Activated CD4-positive, alpha-beta T cell treated with anti-CD3 and anti-CD28 coated beads for 36 hours (primary cell): ENCODE measurements at places on chromosomes 4 and X. TPM values are rescaled to one million over a fixed set of nuclear protein-coding genes. Genes with fewer than 3 reads are reported as not detected.
A peak's percentile ranks its signal among the peaks of the same experiment; 100 is the strongest.

DNA sequence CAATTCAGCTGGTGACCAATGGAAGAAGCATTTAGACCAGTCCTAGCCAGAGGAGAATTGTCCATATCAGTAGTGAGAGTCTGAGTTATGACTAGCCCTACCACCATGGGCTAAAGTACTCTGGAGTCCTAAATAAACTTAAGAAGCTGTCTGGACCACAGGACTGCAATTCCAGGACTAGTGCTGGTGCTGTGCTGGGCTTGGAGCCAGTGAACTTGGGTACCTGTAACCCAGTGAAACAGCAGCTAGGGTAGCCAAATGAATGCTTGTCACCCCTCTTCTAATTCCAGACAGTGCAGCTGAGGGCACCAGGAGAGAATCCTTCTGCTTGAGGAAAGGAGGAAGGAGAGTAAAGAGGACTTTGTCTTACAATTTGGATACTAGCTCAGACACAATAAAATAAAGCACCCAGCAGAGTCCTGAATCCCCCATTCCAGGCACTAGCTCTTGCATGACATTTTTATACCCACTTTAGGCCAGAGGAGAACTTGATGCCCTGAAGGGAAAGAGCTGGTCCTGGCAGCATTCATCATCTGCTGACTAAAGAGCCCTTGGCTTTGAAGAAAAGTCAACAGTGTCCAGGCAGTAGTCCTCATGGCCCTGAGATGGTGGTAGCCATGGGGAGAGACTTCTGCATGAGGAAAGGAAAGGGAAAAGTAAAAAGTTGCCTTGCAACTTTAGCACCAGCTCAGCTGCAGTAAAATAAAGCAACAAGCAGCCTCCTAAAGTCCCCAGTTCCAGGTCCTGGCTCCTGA, 2675.7 kb downstream of the PCDH7 start:
- DNase-seq = no peak

- DNase-seq = no peak
Measured at GRCh38 chr4:139523076-139523475, 32.9 kb downstream of the SETD7 start.

DNA sequence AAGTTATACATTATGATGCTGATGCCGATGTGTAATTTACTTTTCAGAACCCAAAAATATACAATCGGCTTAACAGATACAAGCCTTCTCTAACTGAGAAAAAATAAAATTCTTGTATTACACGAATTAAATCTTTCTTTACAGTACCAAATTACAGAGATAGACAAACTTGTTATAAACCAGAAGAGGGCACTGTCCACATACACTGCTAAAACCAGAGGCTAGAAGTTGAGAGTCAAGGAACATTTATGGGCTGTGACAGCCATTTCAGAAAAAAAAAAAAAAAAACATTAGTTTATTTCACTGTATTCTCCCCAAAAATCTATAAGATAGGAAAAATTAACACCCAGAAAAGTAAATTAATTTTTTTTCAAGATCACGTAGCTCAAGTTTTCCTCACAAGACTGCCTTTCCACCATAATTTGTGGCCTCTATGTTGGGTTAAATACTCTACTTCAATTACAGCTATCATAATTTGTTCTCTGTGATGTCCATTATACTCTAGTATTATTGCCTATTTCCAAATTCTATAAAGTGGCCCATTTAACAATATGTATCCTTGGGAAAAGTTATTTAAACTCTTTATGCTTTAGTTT, 12.0 kb downstream of the EREG start:
- DNase-seq = no peak

ASMT gene
- total RNA-seq = 0.82 TPM

DNA sequence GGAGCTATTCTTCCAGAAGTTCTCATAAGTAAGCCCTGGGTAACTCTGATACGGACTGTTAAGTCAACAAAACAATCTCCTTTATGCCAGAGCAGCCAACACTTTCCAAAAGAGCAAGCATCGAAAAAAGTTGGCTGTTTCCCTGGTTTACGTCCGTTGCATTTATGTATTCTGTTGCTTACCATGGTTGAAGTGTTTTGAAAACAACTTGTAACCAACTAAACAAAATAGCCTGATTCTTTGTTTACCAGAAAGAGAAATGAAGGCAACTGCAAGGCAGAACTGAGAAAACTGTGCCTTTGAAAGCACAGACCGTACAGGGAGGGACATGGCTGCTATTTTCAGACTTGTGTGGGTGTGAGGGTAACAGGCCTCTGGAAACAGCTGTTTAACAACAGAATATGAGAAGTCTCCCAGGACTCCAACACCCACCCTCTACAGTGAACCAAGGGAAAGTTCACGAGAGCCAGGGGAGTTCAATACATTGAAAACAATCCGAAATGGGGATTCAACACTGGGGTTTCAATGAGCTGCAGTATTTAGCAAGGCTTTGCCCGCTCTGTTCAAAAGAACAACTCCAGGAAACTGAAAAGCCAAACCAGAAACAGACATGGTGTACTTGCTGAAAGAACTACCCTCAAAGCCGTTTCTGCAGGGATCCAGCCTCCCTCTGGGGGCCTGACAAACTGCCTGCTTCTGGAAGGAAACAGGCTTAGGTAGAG, 95.8 kb upstream of the EGFL6 start:
- peak; percentile 10 for DNase-seq

ABCB7 gene
- total RNA-seq = 54.5 TPM

GRCh38 chrX:103562801-103563200, 22.5 kb upstream of the TCEAL4 start:
- no peak for DNase-seq

DNA sequence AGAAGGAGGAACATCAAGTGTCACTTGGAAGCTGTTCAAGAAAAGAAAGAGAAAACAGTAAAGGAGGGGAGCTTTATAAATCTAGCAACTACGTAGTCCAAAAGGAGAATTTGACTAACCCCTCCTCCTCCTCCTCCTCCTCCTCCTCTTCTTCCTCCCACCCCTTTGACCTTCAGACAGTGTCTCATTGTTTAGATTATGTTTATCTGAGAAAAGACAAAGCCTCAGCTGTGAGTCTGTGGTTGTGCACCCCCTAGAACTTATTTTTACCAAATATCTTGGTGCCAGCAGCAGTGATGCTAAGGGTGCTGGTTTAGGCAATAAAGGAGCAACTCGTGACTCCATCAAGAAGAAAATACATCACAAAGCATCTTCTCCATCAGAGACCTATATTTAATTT, 68.9 kb upstream of the BMP2K start:
- DNase-seq = no peak

GRCh38 chr4:82968972-82969371, 41.7 kb downstream of the LIN54 start:
- no peak for DNase-seq

DNA sequence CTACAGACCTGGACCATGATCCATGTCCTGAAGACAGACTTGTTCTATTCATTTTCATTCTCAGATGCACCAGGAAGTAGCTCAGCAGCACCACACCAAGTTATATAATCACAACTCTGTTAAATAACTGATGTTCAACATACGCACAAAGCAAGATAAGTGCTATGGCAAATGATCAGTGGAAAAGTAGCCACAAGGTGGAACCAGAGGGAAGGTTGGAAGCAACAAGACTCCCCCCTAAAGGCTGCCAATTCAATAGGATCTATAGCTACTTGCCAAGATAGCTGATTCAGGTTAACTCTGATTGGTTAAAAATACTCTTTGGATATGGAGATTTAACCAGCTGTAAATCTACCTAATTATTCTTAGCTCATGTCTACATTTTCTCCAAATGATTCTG, 23.7 kb upstream of the FAM47B start:
- no peak for DNase-seq

DNA sequence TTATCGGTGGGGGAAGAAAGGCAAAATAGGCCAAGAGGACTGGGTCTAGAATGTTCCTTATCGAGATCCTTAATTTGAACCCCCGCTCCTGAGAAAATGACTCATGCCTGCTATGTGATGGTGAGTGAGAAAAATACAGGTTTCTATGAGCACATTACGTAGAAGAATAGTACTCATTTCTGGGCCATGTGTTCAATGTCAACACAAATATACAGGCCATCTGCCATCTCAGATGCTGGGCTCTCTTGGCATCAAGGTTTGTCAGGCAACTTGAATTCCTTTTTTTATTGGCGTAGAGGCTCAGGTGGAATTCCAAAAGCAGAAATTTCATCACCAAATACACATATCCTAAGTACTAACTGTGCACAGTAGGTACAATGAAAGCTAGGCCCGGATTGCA, 81.4 kb upstream of the TRIM2 start:
- no peak for DNase-seq

GRCh38 chr4:76950052-76950955, 752 bp downstream of the SEPTIN11 start:
- peak; percentile 64 for DNase-seq

DNA sequence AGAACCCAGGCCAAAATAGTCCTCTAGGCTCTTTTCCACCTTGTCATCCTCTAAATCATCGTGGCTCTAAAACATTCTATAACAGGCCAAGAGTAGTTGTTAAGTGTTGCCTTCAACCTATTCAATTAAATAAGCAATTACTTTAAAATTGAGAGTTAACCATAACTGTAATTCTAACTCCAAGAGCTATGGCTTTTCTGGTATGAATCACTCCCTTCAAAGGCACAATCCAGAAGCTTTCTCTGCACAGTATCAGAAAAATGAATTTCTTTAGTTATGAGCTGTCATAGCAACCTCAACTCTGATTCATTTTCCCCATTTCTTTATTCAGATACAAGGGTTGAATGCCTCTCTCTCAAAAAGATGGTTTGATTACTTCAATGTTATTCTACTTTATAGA, 21.7 kb downstream of the INPP4B start:
- DNase-seq = no peak

DNA sequence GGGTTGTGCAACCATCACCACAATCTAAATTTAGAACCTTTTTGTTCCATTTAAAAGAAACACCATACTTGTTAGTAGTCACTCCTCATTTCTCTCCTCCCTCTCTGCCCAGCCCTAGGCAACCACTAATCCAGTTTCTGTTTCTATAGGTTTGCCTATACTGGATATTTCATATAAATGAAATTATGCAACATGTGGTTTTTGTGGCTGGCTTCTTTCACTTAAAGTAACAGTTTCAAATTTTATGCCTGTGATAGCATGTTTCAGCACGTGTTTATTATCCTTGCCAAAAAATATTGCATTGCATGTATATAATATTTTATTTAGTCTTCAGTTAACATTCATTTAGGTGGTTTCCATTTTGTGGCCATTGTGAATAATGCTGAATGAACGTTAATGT, 437.6 kb downstream of the IL1RAPL1 start:
- DNase-seq = no peak

- peak; percentile 41 for DNase-seq
Measured at GRCh38 chrX:17242470-17242869, 132.5 kb upstream of the NHS start.

DNA sequence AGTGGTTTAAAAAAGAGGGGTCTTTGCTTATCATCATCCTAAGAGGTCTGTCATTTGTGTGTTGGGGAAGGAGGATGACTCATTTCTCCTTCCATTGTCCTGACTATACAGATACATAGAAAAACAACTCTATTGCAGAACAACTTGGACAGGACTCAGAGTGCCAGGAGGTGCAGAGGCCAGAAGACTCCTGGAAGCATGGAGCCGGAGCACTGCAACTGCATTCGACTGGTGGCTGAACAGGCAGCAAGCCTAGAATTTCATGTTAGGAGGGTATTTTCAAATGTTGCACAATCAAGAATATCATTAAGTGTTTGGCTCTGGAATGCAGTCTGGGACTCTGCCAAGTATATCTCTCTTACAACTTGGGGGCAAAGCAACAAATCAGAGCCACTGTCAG, 35.0 kb upstream of the MAML3 start:
- DNase-seq = no peak

DNA sequence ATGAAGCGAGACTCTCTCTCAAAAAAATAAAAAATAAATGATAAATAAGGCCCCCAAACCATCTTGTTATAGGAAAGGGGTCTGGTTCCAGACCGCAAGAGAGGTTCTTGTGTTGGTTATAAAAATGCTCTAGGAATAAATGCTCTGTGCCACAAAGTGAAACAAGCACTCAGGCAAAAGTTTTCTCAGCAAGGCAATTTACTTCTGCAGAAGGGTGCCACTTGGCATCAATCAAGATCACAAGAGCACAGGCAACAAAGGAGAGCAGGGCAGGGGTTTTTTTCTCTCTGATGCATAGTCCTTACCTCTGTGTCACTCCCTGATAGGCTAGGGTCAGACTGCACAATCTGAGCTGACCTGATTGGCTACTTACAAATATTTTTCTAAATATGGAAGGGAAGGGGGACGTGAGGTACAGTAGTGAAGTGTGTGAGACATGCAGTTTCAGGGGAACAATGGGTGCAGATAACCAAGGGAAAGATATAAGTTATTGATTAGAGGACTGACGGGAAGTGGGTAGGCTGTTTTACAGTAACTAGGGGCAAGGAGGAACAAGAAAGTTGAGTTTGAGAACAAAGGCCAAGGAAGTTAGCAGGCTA, 29.8 kb upstream of the FUNDC1 start:
- no peak for DNase-seq

USP17L15 gene
- total RNA-seq = not detected
